AG20443 (cell line): ENCODE measurements at places on chromosomes 13 and 19.
A peak's percentile ranks its signal among the peaks of the same experiment; 100 is the strongest.

- no peak for DNase-seq
Observed at GRCh38 chr19:7924651-7925170, 1.2 kb downstream of the CTXN1 start.

DNA sequence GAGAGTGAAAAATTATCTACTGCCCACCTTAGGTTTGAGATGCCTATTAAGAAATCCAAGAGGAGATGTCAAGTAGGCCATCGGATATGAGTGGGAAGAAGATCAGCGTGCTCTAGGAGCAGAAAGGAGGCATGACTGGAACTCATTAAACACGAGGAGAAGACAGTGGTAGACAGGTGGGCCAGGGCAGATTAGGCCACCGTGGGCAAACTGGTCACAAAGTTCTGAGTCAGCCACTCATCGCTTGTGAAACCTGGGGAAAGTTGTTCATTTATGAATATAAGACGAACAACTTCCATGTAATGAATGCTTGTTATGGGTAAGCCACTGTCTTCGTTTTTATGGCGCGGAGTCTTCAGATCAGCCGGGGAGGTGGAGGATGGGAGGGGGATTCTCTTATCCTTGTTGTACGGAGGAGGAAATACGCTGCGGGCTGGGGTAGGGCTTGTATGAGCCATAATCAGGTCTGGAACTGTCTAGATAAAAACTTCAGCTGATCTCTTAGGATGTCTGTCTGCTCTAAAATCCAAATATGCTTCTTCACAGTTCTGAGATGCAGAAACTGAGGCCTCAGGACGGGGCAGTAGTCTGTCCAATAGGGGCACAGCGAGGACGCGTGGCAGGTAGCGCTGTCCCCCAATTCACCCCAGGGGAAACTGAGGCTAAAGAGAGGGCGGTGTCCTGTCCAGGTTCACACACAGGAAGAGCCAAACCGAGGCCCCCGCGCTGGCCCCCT, 1.1 kb upstream of the ZNF444 start:
- DNase-seq = no peak

- DNase-seq = no peak
Observed at GRCh38 chr13:40975441-40975840, 43.7 kb downstream of the ELF1 start.

DNA sequence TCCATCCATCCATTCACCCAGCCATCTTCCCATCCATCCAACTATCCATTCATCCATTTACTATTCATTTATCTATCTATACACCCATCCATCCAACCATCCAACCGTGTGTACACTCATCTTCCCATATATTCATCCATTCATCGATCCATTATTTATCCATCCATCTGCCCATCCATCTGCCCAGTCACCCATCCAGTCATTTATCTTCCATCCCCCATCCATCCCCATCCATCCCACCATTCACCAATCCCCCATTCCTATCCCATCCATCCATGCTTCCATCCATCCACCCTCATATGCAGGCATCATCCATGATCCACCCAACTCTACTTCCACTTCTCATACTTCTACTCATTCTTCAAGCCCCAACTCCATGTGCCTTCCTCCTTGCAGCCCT, 14.0 kb upstream of the HOMER3 start:
- no peak for DNase-seq

DNA sequence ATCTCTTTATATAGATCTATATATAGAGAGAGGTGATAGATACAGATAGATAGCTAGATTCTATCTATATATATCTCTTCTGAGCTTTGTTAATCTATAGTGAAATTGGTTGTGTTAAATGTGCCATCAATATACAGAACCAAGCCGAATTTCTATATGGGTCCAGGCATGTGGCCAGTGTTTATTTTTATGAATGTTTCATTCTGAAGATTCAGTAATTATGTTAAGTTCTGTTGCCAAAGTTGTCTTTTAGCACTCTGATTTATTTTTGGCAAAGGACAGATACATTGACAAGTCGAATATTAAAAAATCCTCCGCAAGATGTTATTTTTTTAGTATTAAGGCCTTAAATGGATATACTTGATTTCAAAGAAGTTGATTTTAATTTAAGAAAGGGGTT, 190.4 kb upstream of the HTR2A start:
- no peak for DNase-seq

DNA sequence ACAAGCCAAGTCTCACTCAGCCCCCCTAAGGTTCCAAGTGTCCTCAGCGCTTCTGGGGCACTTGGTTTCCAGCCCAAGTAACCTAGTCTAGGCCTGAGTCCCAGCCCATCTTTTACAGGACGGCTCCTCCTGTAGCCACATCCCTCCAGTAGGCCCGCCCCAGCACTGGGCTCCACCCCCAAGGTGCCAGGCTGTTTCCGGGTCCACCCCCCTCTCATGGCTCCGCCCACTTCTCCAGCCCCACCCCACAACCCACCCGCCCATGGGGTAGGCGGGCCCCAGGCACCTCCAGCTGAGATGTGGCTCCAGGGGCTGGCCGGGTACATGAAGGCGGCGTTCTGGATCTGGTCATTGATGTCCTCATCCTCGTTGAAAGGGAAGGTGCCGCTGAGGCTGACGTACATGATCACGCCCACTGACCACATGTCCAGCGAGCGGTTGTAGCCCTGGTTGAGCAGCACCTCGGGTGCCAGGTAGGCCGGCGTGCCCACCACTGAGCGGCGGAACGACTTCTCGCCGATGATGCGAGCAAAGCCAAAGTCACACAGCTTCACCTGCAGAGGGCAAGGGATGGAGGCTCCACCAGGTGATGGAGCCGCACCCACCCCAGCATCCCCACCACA, 17.2 kb upstream of the DACT3 start:
- DNase-seq = peak; percentile 65

DNA sequence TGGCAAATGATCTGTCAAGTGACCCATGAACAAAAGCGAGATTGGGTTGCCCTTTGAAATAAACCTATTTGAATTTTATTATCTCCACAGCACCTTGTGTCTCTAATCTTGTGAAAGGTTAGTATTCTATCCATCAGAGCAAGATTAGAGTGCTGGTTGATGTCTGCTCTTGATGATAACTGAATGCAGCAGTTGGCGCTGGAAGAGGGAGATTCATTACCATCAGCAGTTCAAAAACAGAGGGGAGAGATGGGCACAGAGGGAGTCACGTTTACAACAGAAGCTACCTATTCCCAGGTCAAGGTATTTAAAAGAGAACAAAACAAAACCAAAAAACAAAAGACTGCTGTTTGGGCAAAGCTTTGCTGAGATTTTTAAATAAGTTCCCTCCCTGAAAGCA, 588.1 kb downstream of the GPC6 start:
- no peak for DNase-seq

- peak; percentile 77 for DNase-seq
Observed at GRCh38 chr13:42991898-42992763, at the start of gene EPSTI1. EPSTI1 (minus strand) TSS chr13:42992241; CDS start chr13:42992165, 76 bp downstream.

DNA sequence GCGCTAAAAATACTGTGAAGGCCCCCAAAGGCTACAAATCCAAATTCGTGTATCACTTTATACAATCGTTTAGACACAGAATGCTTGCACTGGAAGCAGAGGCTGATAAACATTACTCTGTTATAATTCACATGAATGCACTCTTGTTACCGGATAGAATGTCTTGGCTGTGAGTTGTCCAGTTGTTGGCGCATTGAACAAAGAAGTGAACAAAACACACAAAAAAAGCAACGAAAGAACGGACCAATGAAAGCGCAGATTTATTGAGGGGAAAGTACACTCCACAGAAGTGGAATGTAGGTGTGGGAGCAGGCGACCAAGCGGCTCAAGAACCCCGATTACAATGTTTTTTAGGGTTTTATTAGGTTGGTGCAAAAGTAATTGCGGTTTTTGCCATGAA, 529 bp upstream of the ZNF418 start:
- no peak for DNase-seq

- no peak for DNase-seq
Observed at GRCh38 chr19:33904681-33905080, 108.0 kb downstream of the KCTD15 start.

GRCh38 chr13:45412274-45413049, 5.7 kb downstream of the SLC25A30 start:
- DNase-seq = no peak

DNA sequence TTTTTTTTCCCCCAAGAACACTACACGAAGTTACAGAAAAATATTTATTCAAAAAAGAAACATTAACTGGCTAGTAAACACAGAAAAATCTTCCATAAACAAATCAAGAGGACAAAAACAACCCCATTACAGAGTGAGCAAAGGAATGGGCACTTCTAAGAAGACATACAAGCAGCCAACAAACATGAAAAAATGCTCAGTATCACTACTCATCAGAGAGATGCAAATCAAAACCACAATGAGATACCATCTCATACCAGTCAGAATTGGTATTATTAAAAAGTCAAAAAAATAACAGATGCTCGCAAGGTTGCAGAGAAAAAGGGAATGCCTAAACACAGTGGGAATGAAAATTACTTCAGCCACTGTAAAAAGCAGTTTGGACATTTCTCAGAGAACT, 131.7 kb downstream of the UGGT2 start:
- no peak for DNase-seq

DNA sequence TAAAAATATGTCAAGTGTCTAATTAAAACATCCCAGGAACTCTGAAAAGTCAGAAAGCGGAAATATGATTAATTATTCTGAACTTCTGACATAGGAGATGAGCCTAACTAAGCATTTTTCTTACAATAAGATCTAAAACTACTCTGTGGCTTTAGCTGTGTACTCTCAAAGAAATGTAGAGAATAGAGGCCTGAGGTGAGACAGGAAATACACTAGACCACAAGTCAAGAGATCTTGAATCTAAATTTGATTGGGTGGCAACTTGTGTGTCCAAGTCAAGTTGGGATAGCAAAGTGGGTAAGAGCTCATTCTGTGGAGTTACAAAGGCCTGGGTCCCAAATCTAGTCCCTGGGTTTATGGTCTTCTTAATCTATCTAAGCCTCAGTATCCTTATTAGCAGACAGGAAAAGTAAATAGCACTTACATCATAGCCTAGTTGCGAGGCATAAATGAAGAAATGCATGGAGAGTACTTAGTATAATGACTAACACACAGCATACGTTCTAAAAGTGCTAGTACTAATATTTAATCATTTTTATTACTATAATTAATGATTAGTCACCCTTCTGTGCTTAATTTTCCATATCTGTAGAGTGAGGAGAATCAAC, 9.4 kb upstream of the LRRC63 start:
- no peak for DNase-seq

GRCh38 chr13:35127466-35127865, 185.4 kb downstream of the NBEA start:
- DNase-seq = no peak

GRCh38 chr13:61277088-61277487, 138.6 kb downstream of the PCDH20 start:
- no peak for DNase-seq

DNA sequence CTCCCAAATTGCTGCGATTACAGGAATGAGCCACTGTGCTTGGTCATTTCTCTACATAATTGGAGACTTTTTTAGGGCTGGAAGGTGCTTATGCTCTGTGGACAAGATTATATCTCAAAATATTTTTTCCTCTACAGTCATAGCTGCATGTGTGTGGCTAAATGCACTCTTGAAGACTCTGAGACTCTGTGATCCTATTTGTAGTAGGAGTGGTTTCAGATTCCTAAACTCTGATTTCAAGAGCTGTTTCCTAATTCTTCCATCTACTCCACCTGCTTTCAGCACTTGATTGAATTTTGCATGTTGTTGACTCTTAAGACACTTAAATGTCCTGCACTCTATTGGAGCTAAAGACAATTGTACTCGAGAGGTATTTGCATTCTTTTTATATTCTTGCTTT, 78.0 kb downstream of the KLF5 start:
- DNase-seq = no peak

GRCh38 chr13:49635599-49636433, 7.5 kb downstream of the ARL11 start:
- DNase-seq = no peak

GRCh38 chr19:17506745-17507144, 4.7 kb upstream of the PGLS start:
- no peak for DNase-seq

GRCh38 chr13:75754936-75755335, 118.8 kb downstream of the LMO7 start:
- no peak for DNase-seq

DNA sequence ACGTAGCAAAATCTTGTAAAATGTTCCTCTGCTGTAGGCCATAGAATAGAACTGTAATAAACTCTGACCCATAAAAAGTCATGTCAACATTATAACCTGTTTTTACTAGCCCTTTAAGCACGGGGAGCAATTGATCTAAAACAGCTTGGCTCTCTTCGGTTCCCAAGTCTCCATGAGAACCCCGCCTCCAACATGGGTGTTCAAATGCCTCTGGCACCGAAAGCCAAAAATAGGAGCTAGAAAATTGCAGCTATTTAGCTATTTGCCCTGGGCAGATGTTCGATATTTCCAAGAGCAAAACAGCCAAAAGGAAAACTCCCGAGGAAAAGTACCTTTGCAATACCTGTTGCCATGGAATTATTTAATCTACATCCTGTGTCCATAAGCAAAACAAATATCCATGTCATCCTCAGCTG, 563.1 kb downstream of the EFNB2 start:
- no peak for DNase-seq

DNA sequence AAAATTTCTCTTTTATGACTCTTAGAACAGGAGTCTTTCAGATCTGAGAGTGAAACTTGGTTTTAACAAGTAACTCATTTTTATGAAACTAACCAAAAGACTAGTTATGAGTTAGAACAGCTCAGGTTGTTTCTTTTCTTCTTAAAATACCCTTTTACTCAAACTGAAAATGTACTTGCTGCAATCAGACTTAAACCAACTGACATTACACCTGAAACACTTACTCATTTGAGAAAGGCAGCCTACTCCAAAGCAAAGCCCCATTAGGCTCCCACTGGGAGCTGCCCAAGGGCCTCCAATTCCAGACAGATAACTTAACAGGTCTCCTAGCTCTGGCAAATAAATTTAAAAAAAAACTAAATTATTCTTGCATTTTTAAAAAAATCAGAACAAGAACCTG, 3.6 kb downstream of the FOXO1 start:
- no peak for DNase-seq

DNA sequence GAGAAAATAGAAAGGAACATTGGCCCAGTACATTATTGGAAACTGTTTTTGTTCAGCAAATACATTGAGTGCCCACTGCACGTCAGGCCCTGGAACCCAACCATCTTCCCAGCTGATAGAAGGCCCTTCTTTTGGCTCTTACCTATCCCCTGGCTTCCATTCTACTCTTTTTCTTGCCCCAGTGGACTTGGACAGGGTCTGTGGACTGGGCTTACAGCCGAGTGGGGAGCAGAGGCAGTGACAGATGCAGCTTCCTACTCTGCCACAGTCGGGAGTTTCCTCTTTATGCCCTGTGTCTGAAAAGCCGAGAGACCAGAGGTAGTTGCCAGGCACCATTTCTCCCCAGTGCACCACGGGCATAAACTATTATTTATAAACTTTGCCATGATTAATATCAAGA, 70.4 kb downstream of the ARHGAP35 start:
- DNase-seq = no peak

- DNase-seq = no peak
Observed at GRCh38 chr19:18904334-18905057, 8.5 kb upstream of the CERS1 start.

- no peak for DNase-seq
Observed at GRCh38 chr13:109877809-109878208, 91.4 kb upstream of the IRS2 start.
